Tibial nerve (tissue), 4 donors: ENCODE measurements at places on chromosomes 3 and 15.

- DNase-seq: peak; percentile 35
Measured at GRCh38 chr3:4722103-4722502, 229.0 kb downstream of the ITPR1 start.

DNA sequence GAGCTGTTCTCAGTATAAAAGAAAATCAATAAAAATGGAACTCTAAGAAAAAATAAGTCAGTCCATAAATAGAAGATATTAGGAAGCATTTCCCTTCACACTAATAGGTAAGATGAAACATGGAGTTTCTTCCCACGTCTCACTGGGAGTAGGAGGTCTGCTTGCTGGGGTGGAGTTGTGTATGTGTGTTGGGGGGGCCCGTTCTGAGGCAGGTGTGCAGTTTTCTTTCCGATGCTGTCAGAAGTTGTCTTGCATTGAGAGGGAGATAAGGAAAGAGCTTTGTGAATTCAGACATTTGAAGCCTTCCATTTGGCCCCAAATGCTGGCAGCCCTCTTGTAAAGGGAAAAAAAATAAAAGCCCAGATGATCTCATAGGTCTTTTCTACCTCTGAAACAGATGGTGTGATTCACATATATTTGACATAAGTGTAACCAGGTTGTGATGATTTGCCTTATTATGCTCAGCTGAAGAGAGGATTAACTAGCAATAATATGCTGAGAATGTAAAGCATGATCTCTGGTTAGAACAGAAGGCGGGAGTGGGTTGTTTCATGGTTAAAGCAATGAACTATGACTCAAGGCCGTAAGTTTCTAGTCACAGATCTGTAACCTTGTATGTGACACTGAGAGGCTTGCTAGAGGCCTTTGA lies 8.8 kb downstream of the RASGRP1 start:
- DNase-seq: no peak

- no peak for DNase-seq
Measured at GRCh38 chr3:81985996-81986723, 224.7 kb upstream of the GBE1 start.

- no peak for DNase-seq
Measured at GRCh38 chr3:42712688-42713372, 10.2 kb upstream of the HHATL start.

- DNase-seq: no peak
Measured at GRCh38 chr15:50262533-50262932, 3.0 kb downstream of the HDC start.

GRCh38 chr15:40344631-40345120 lies 3.9 kb upstream of the CCDC9B start:
- no peak for DNase-seq

DNA sequence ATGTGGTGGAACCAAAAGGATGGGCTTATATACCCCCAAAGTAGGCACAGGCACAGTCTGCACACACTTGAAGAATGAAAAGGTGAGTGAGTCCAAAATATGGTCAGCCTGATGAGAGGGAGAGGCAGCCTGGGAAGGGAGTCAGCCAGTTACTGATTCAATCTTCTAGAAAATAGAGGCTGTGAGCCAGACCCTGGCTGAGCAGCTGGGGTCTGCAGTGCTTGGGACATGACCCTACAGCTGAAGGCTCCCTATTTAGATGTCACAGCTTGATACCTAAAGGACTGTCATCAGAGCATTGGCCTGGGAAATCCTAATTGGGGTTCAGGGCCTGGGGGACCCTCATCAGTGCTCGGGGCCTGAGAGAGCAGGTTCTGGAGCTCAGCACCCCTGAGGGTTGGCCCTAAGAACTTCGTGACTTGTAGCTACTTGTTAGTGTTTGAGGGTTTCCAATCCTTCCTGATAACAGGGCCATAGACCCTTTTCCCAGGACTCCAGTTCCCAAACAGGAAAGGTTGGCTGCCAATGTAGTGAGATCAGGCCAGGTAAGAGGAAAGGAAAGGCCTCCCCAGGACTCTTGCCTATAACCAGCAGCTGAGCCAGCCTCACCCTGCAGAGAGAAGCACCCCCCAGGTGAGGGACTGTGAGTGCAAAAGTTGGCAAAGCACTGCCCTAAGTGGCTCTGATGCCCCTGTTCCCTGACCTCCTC lies 54.7 kb upstream of the SLCO2A1 start:
- DNase-seq: no peak

DNA sequence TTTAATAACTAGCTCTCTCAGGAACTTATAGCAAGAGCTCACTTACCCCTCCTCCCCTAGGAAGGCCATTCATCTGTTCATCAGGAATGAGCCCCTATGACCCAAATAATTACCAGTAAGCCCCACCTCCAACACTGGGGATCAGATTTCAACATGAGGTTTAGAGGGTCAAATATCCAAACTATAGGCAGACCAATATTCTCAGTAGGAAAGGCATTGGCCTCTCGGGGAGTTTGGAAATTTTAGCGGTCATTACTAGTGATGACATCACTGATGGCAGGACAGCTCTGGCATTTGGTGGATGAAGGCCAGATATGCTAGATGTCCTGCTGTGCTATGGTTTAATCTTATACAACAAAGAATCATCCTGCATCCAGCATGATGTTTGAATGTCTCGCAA lies 15.2 kb upstream of the CD47 start:
- no peak for DNase-seq

- DNase-seq: peak; percentile 49
Measured at GRCh38 chr3:15405448-15406050, 21.8 kb downstream of the METTL6 start.

DNA sequence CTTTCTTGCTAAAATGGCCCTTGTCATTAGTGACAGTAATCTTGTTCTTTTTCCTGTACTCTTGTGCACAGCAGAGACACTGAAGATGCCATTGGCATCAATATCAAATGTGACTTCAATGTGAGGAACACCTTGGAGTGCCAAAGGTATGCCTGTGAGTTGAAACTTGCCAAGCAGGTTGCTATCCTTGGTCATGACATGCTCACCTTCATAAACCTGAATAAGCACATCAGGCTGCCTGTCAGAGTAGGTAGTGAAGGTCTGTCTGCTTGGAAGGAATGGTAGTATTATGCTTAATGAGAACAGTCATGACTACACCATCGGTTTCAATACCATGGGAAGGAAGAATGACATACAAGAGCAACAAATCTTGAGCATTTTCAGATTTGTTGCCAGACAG lies 6.3 kb upstream of the RAB5A start:
- no peak for DNase-seq

GRCh38 chr3:62574266-62574898 lies 201.0 kb upstream of the FEZF2 start:
- no peak for DNase-seq

DNA sequence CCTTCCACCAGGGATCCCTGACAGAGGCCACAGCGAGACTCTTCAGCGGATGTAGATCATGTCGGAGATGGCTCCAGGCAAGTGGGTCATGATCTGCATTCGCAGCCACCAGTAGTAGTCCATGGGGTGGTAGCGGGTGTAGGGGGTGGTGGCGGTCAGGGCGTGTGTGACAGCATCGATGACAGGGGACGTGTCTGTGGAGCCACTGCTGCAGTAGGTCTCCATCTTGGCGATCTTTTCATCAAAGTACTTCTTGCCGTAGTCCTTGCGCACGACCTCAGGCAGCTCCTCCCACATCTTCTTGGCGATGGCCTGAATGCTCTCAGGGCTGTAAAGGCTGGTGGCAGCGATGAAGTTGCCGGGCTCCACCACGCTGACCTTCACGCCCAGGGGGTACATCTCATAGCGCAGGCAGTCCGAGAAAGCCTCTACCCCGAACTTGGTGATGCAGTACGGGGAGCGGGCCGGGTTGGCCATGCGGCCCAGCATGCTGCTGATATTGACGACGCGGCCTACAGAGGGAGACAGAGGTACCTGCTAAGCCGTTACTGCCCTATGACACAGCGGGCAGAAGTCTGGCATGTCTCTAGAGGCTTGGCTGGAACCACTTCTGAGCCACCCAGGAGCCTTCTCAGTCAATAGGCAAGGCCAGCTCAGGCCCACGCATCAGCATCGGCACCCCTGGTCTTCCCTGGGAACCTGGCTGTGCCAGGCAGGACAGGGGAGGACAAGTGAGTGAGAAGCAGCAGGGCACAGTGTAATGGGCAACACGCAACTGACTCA lies 43.7 kb downstream of the BDH1 start:
- DNase-seq: no peak

GRCh38 chr15:94287794-94288246 lies 56.5 kb downstream of the MCTP2 start:
- no peak for DNase-seq

DNA sequence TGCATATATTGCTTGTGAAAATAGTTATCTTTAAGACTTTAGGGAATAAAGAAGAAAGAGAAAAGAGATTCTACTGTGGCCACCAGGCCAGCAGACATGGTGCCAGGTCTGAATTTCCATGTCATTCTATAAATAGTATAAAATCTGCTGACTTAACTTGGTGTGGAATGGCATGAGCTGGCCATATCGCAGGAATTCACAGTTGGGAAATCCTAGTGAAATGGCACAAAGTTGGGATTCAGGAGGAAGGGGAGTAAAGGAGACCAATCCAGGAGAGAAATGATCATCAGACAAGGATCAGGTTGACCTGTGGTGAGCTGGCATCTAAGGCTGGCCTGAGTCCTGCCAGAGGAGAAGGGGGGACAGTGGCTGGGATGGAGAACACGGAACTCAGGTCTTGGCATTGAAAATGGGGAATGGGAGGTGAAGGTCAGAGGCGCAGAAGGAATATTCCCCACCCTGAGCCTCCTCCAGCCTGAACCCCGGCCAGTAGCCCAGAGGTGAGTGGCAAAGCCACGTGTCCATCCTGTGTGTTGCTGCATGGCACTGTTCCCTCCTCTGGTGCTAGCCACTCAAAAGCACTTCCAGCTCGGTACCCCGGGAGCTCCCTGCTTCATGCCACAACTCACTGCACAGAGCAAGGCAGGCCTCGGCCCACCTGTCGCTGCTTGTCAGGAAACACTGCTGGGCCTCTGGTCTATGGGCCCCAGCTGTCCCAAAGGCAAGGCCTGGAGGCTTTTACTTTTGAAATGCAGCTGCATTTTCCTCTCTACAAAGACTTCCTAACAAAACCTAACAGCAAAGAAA lies 51.4 kb downstream of the SSUH2 start:
- no peak for DNase-seq

- no peak for DNase-seq
Measured at GRCh38 chr15:22919171-22919570, 61.0 kb downstream of the CYFIP1 start.

DNA sequence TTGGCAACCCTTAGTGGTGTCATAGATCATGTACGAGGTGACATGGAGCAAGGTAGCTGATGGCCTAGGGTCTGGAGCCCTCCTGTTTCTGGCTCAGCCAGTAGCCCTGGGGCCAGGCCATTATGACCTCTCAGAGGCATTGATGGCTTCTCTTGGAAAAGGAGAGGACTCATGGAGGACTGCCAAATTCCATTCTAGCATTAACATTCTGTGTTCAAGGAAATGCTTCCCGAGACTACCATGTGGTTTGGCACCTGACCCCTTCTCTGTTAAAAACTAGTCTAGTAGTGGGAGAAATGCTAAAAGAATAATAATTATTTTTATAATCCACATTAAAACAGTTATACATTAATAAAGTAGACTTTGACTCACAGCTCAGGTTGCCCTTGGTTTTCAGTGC lies 40.2 kb upstream of the ADAMTSL3 start:
- no peak for DNase-seq
